ENCODE measurements at places on chromosomes 16 and 17. TPM values are rescaled to one million over a fixed set of nuclear protein-coding genes. Genes with fewer than 3 reads are reported as not detected.

CHD9NB gene
- 26.2 TPM for total RNA-seq

DNA sequence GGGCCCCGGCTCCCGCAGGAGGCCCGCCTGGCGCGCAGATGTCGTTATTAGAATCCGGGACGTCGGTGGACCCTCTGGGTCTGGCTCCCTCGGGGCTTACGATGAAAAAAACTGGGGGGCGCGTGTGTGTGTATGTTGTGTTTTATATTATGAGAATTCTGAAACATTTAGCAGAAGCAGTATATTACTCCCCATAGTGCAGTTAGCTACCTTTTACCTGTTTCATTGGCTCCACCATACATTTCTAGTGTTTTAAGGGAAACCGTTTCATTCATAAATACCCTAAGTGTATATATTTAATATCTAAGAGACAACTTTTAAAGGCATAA lies 486 bp upstream of the DNAJA2 start:
- no peak for DNase-seq
- H3K27me3 ChIP-seq = no peaks in the 10 kb centered on the region
- peak overlapping the region; percentile 69 for H3K4me3 ChIP-seq
- peaks cover 5% of the 10 kb centered on the region for H3K4me1 ChIP-seq
- H3K27ac ChIP-seq = peak overlapping the region; percentile 96

GRCh38 chr16:49754495-49755312 lies 101.2 kb downstream of the ZNF423 start:
- H3K4me1 ChIP-seq = no peaks in the 10 kb centered on the region
- H3K27ac ChIP-seq = peak overlapping the region; percentile 81
- peak overlapping the region; percentile 51 for H3K4me3 ChIP-seq
- no peaks in the 10 kb centered on the region for H3K27me3 ChIP-seq

DNA sequence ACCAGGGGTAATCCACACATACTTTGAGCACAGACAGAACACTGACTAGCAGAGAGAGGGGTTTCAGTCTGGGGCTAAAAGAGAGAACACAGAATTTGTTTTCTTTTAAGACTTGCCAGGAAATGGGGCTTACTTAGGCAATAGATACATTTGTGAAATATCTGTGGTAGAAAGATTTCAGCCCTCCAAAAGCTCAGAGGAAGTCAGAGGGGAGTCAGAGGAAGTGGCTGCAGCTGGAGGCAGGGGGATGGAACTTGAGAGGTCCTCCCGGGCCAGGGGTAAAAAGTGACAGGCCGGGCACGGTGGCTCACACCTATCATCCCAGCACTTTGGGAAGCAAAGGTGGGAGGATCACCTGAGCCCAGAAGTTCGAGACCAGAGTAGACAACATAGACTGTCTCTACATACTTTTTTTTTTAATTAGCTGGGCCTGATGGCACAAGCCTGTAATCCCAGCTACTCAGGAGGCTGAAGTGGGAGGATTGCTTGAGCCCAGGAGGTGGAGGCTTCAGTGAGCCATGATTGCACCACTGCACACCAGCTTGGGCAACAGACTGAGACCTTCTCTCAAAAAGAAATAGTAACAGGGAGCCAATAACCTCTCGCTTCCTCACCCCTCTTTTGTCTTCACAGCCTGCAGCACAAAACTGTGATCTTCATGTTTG lies 49.9 kb downstream of the NLRC5 start:
- H3K36me3 ChIP-seq = no peaks in the 10 kb centered on the region
- no peak overlapping the region for H3K4me3 ChIP-seq
- no peaks in the 10 kb centered on the region for H3K27me3 ChIP-seq
- H3K27ac ChIP-seq = no peak overlapping the region
- peaks cover 11% of the 10 kb centered on the region for H3K4me1 ChIP-seq

DNA sequence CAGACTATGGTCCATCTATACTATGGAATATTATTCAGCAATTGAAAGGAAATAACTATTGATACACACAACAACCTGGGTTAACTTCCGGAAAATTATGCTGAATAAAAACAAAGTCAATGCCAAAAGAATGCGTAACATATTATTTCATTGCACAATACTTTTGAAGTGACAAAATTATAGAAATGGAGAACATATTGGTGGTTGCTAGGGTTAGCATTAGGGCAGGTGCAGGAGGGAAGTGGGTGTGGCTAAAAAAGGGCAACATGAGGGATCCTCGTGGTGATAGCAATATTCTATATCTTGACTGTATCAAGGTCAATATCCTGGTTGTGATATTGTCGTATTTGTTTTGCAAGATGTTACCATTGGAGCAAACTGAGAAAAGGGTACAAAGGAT lies 34.9 kb downstream of the PIK3R5 start:
- H3K4me1 ChIP-seq = no peaks in the 10 kb centered on the region
- no peak overlapping the region for H3K4me3 ChIP-seq
- no peaks in the 10 kb centered on the region for H3K27me3 ChIP-seq
- no peaks in the 10 kb centered on the region for H3K36me3 ChIP-seq
- DNase-seq = no peak

CMTM1 gene
- 4.6 TPM for total RNA-seq

DNA sequence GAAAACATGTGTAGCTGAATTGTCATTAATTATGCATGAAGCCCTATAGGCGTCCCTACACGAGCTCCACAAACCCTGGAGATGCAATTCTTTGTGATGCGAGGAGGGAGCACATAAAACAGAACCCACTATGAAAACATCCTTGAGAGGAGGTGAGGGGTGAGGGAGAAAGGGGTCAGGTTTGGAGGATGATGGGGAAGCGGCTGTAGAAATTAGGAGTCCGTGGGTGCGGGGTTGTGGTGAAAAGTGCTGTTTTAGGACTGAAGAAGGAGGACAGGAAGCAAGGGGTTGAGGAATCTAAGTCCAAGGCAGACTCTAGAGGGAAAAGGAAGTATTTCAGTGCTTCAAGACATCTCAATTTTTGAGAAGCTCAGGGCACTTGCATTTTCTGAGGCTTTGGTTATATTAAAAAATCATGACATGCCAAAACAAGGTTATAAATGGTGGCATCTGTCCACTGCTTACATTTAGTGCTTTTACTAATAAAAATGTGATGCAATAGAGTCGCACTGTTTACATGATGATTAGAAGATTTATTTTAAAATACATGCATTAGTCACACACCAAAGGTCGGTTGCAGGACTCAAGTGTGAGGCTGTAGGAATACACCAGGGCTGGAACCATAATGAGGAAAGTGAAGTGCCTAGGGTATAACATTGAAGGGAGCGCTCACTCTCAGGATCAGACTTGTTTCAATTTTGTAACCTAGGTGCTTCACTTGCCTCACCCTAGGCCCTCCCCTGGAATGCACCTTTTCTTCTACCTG lies 379.5 kb downstream of the HS3ST4 start:
- DNase-seq = no peak
- no peaks in the 10 kb centered on the region for H3K4me1 ChIP-seq
- H3K27me3 ChIP-seq = no peaks in the 10 kb centered on the region
- H3K27ac ChIP-seq = no peak overlapping the region
- no peak overlapping the region for H3K4me3 ChIP-seq

GRCh38 chr16:65775829-65776228 lies 590.7 kb upstream of the CDH5 start:
- H3K4me3 ChIP-seq = no peak overlapping the region
- no peaks in the 10 kb centered on the region for H3K27me3 ChIP-seq
- DNase-seq = no peak
- H3K4me1 ChIP-seq = no peaks in the 10 kb centered on the region
- no peak overlapping the region for H3K27ac ChIP-seq
- H3K36me3 ChIP-seq = no peaks in the 10 kb centered on the region

FOXN1 gene
- not detected for total RNA-seq

CAMKK1 gene
- total RNA-seq = 6.0 TPM

DNA sequence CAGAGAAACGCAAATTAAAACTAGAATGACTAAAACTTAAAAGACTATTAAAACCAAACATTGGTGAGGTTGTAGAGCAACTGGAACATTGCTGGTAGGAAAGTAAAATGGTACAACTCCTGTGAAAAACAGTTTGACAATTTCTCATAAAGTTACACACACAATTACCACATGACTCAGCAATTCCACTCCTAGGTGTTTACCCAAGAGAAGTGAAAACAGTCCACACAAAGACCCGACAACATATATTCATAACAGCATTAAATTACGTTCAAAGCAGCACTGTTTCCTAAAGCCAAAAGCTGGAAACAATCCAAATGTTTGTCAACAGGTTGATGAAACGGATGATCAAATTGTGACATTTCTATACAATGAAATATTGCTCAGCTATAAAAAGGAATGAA lies 26.5 kb upstream of the ALOX12 start:
- DNase-seq = no peak
- H3K4me1 ChIP-seq = no peaks in the 10 kb centered on the region
- H3K4me3 ChIP-seq = no peak overlapping the region
- H3K27me3 ChIP-seq = no peaks in the 10 kb centered on the region

- H3K4me1 ChIP-seq = no peaks in the 10 kb centered on the region
- H3K27ac ChIP-seq = no peak overlapping the region
- no peak overlapping the region for H3K4me3 ChIP-seq
- DNase-seq = no peak
- H3K27me3 ChIP-seq = no peaks in the 10 kb centered on the region
- H3K36me3 ChIP-seq = no peaks in the 10 kb centered on the region
These were observed 6.2 kb upstream of the ELAC2 start for GRCh38 chr17:13024016-13024415.

DNA sequence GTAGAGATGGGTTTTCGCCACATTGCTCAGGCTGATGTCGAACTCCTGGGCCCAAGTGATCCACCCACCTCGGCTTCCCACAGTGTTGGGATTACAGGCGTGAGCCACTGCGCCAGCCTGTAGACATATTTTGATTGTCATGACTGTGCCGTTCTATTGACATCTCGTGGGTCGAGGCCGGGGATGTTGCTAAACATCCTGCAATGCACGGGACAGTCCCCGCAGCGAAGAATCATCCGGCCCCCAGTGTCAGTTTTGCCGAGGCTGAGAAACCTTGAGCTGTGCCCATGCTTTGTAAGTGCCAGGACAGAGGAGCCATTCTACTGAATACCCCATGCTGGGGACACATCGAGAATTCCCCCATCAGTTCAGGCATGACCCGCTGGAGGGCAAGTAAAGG lies 69.1 kb upstream of the GSE1 start:
- H3K4me3 ChIP-seq = no peak overlapping the region
- no peak overlapping the region for H3K27ac ChIP-seq
- no peaks in the 10 kb centered on the region for H3K27me3 ChIP-seq
- no peaks in the 10 kb centered on the region for H3K36me3 ChIP-seq
- no peaks in the 10 kb centered on the region for H3K4me1 ChIP-seq
- DNase-seq = no peak

CCR7 gene
- total RNA-seq = 7.1 TPM

DNA sequence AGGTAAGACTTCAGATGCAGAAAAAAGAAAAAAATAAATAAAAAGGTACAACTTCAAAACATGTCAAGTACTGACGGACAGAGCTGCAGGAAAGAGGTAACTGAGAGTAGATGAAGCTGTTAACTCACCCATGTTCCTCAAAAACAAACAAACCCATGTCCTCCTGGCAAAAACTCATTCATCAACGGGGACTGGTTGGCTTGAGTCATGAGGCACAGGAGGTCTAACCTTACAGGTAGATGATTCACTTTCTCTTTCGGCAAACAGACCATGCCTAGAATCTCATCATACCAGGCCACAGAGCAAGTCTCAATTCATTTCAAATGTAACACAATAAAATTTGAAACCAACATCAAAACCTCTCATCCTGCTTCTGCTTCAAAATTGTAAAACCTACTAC lies 12.3 kb upstream of the FASN start:
- DNase-seq = no peak
- H3K4me1 ChIP-seq = peaks cover 13% of the 10 kb centered on the region
- H3K4me3 ChIP-seq = no peak overlapping the region
- H3K27me3 ChIP-seq = no peaks in the 10 kb centered on the region
- peaks cover 2% of the 10 kb centered on the region for H3K36me3 ChIP-seq

- no peaks in the 10 kb centered on the region for H3K36me3 ChIP-seq
- H3K4me3 ChIP-seq = peak overlapping the region; percentile 37
- H3K27me3 ChIP-seq = peaks cover 22% of the 10 kb centered on the region
- H3K4me1 ChIP-seq = peaks cover 17% of the 10 kb centered on the region
- no peak for DNase-seq
These were observed 5.0 kb downstream of the CORO6 start for GRCh38 chr17:29617481-29618271.

DNA sequence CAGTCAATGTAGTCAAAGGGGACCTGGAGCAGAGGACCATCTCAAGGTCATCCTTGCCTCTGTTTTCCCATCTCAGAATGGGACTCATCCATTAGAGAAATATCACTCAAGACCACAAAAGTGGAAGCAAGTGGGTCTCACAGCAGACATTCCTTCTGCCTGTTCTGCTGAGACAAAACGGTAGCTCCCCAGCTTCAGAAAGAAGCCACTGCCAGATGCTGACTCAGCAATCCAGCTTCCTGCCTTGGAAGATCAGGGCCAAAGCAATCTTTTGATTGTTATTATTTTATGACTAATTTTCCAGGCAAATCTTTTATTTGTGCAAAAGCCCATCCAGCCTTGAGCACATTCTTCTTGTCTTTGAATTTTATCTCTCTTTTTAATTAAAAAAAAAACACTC lies 86.8 kb downstream of the CCT6B start:
- DNase-seq = no peak
- no peaks in the 10 kb centered on the region for H3K36me3 ChIP-seq
- H3K4me3 ChIP-seq = no peak overlapping the region
- H3K27ac ChIP-seq = no peak overlapping the region

GRCh38 chr17:12940699-12941098 lies 77.1 kb downstream of the ELAC2 start:
- H3K27ac ChIP-seq = no peak overlapping the region
- no peaks in the 10 kb centered on the region for H3K27me3 ChIP-seq
- no peaks in the 10 kb centered on the region for H3K4me1 ChIP-seq
- no peak overlapping the region for H3K4me3 ChIP-seq
- DNase-seq = no peak
- no peaks in the 10 kb centered on the region for H3K36me3 ChIP-seq

- H3K36me3 ChIP-seq = no peaks in the 10 kb centered on the region
- no peak overlapping the region for H3K27ac ChIP-seq
- no peaks in the 10 kb centered on the region for H3K4me1 ChIP-seq
- DNase-seq = no peak
- no peak overlapping the region for H3K4me3 ChIP-seq
- H3K27me3 ChIP-seq = no peaks in the 10 kb centered on the region
These were observed 146.0 kb downstream of the CDH11 start for GRCh38 chr16:64975821-64976220.

DNA sequence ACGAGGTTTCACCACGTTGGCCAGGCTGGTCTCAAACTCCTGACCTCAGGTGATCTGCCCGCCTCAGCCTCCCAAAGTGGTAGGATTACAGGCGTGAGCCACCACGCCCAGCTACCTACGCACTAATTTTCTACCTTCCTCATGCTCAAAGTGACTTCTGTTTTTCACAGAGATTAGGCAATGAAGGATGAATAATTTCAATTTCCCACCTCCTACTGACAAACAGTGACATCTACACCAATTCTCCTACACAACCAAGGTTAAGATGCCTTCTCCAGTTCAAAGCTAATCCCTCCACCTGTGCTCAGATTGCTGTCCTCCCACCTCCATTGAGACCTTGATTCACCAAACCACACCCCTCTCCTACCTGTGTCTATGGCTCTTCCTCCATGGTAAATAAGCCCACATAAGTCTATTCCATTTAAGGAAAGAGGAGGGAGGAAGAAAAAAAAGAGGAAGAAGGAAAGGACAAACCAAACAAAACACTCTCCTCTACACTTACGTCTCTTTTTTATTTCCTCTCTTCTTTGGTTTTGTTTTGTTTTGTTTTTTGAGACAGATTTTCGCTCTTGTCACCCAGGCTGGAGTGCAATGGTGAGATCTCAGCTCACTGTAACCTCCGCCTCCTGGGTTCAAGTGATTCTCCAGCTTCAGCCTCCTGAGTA lies 5.5 kb upstream of the MED11 start:
- DNase-seq = no peak
- H3K27me3 ChIP-seq = no peaks in the 10 kb centered on the region
- no peak overlapping the region for H3K27ac ChIP-seq
- H3K36me3 ChIP-seq = no peaks in the 10 kb centered on the region
- H3K4me1 ChIP-seq = peaks cover 3% of the 10 kb centered on the region
- H3K4me3 ChIP-seq = no peak overlapping the region
